Natural killer cell (primary cell): ENCODE measurements at places on chromosomes 2 and 18.

DNA sequence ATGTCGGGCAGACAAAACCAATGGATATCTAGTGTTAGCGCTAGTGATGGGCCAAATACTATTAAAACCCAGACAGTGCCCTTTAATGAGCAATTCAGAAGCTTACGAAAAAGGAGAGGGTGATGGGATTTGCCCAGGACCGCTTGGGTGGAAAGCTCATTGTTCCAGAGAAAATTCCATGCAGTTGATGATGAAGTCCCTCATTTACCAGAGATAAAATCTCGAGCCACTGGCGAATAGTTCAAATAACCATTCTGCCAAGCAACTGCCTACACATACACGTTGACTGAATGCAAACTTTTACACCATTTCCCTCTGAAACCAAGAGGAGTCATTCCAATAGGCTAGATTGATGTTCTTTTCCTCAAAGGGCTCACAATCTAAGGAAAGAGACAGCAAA is 73.6 kb upstream of the ARL4C start:
- H3K27me3 ChIP-seq, result no peaks in the 10 kb centered on the region
- H3K36me3 ChIP-seq, result no peaks in the 10 kb centered on the region
- peak overlapping the region; percentile 36 for H3K27ac ChIP-seq
- DNase-seq, result no peak

GRCh38 chr2:234046521-234046920 is 4.0 kb upstream of the SPP2 start:
- no peak for DNase-seq
- H3K4me1 ChIP-seq, result no peaks in the 10 kb centered on the region
- H3K27ac ChIP-seq, result no peak overlapping the region
- no peak overlapping the region for H3K4me3 ChIP-seq

- DNase-seq, result peak; percentile 90
- no peaks in the 10 kb centered on the region for H3K27me3 ChIP-seq
- peaks cover under 1% of the 10 kb centered on the region for H3K36me3 ChIP-seq
- H3K4me3 ChIP-seq, result no peak overlapping the region
These were observed 3.6 kb upstream of the ARL4C start for GRCh38 chr2:234500394-234501006.

GRCh38 chr2:178394859-178395258 is 56.1 kb downstream of the PRKRA start:
- no peak overlapping the region for H3K4me3 ChIP-seq
- H3K36me3 ChIP-seq, result no peaks in the 10 kb centered on the region
- no peaks in the 10 kb centered on the region for H3K4me1 ChIP-seq
- no peak for DNase-seq
- no peaks in the 10 kb centered on the region for H3K27me3 ChIP-seq

GRCh38 chr2:88471083-88471942 is 18.8 kb upstream of the FOXI3 start:
- H3K27me3 ChIP-seq, result no peaks in the 10 kb centered on the region
- no peak overlapping the region for H3K4me3 ChIP-seq
- no peaks in the 10 kb centered on the region for H3K36me3 ChIP-seq
- H3K4me1 ChIP-seq, result no peaks in the 10 kb centered on the region

- peaks cover 27% of the 10 kb centered on the region for H3K36me3 ChIP-seq
- H3K4me3 ChIP-seq, result no peak overlapping the region
- no peak overlapping the region for H3K27ac ChIP-seq
- H3K4me1 ChIP-seq, result no peaks in the 10 kb centered on the region
- H3K27me3 ChIP-seq, result no peaks in the 10 kb centered on the region
These were observed 126.8 kb downstream of the ZAP70 start for GRCh38 chr2:97840198-97840597.

GRCh38 chr2:2831633-2832032 is 500.6 kb upstream of the MYT1L start:
- H3K4me3 ChIP-seq, result no peak overlapping the region
- H3K27ac ChIP-seq, result no peak overlapping the region
- H3K4me1 ChIP-seq, result no peaks in the 10 kb centered on the region
- H3K36me3 ChIP-seq, result no peaks in the 10 kb centered on the region

DNA sequence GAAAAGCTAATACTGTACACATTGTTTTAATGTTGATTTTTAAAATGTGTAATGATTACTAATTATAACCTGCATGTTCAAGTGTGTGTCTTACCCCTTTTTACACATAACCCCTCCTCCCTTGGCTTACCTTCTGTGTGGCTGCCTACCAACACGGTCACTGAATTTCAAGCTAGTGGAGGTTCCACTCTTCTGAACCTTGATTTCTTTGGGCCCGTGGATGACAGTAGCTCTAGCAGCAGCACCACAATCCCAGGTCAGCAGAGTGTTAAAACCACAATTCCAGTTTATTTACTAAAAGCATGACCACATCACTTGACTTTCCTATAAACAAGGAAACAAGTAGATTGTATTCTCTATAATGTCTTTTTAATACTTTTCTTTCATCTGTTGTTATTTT is 56.9 kb downstream of the AFTPH start:
- H3K4me1 ChIP-seq, result no peaks in the 10 kb centered on the region
- H3K27me3 ChIP-seq, result no peaks in the 10 kb centered on the region
- no peak overlapping the region for H3K27ac ChIP-seq
- peaks cover 53% of the 10 kb centered on the region for H3K36me3 ChIP-seq
- DNase-seq, result no peak

DNA sequence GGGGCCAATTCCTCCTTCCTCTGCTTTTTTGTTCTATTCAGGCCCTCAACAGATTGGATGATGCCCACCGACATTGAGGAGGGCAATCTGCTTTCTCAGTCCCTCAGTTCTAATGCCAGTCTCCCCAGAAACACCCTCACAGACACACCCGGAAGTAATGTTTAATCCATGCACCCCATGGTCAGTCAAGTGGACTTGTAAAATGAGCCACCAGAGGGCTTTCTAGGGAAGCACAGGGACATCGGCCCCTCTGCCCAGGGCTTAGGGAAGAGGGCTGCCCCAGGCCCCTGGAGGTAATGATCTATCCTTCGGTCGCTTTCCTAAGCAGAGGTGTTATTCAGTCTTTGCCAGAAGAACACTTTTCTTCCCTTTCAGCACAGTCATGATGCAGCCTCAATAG is 107.4 kb downstream of the PDCL3 start:
- no peaks in the 10 kb centered on the region for H3K4me1 ChIP-seq
- no peak for DNase-seq
- H3K27ac ChIP-seq, result no peak overlapping the region
- no peaks in the 10 kb centered on the region for H3K27me3 ChIP-seq

GRCh38 chr2:149808556-149808955 is 221.0 kb upstream of the MMADHC start:
- no peak for DNase-seq
- H3K4me3 ChIP-seq, result no peak overlapping the region
- no peaks in the 10 kb centered on the region for H3K27me3 ChIP-seq
- no peak overlapping the region for H3K27ac ChIP-seq
- no peaks in the 10 kb centered on the region for H3K36me3 ChIP-seq
- H3K4me1 ChIP-seq, result no peaks in the 10 kb centered on the region

DNA sequence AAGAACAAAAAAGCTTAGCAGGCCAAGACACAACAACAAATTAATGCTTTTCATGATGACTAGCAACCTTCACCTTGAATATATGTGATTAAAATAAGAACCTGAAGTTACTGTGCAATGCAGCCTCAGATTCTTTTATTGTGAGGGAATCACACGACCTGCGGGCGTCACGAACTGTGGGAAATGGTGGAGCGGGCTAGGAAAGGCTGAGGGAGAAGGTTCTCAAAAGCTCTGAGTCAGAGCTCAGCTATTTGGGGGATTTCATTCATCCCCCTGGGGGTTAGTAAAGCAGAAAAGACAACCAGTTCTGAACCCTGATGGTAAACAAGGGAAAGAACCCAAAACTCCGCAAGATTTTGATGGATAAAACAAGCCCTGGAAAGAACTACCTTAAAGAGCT is 89.3 kb upstream of the NCKAP5 start:
- no peaks in the 10 kb centered on the region for H3K36me3 ChIP-seq
- no peaks in the 10 kb centered on the region for H3K27me3 ChIP-seq
- no peak for DNase-seq
- H3K4me3 ChIP-seq, result no peak overlapping the region
- no peak overlapping the region for H3K27ac ChIP-seq
- no peaks in the 10 kb centered on the region for H3K4me1 ChIP-seq

GRCh38 chr2:23900541-23901322 is 26.2 kb downstream of the ATAD2B start:
- DNase-seq, result no peak
- no peaks in the 10 kb centered on the region for H3K36me3 ChIP-seq
- H3K27me3 ChIP-seq, result no peaks in the 10 kb centered on the region

DNA sequence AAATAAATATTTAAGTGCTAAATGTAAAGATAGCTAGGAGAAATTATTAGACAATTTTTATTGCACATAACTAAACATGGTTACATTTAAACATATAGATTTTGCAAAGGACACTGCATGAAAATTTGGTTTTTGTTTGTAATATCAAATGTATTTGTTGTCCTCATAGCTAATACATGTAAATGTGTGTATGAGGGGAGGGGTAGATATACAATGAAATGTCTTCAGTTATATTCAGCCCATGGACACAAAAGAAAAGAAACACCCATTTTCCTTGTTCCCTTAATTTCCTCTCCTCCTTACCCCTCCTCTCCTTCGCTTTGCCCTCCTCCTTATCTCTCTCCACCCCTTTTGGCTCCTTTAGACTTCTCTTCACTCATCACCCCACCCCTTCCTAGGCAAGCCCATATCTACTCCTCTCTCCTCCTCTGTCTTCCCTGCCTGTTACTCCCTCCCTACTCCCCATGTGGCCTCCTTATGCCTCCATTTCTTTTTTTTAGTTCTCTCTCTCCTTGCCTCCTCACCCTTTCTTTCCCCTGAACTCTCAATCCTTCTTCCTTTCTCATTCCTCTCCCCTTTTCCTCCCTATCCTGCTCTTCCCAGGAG is 1.4 kb downstream of the COL3A1 start:
- DNase-seq, result no peak
- H3K4me1 ChIP-seq, result no peaks in the 10 kb centered on the region
- no peaks in the 10 kb centered on the region for H3K27me3 ChIP-seq
- no peak overlapping the region for H3K4me3 ChIP-seq

- H3K27me3 ChIP-seq, result no peaks in the 10 kb centered on the region
- H3K27ac ChIP-seq, result no peak overlapping the region
- no peaks in the 10 kb centered on the region for H3K36me3 ChIP-seq
- H3K4me1 ChIP-seq, result no peaks in the 10 kb centered on the region
These were observed 105.2 kb upstream of the DLX2 start for GRCh38 chr2:172207911-172208310.

DNA sequence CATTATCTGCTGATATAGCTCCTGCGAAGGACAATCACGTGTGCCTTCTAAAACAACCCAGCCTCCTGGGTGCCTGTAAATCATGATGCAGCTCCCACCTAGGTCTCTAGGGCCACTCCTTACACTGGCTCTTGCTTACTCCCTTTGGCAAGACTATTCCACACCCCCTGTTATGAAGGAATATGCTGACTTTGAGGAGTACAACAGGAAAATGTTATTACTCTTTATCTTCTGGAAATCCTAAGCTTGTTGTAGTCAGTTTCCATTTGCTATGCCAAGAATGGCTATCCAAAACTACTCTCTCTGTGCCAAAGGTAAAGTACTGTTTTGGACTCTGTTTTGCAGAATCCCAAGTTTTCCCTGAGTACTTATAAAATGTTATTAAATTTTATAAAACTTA is 7.7 kb downstream of the SGO2 start:
- no peak for DNase-seq
- peaks cover 3% of the 10 kb centered on the region for H3K36me3 ChIP-seq
- H3K27me3 ChIP-seq, result no peaks in the 10 kb centered on the region
- H3K4me3 ChIP-seq, result no peak overlapping the region

DNA sequence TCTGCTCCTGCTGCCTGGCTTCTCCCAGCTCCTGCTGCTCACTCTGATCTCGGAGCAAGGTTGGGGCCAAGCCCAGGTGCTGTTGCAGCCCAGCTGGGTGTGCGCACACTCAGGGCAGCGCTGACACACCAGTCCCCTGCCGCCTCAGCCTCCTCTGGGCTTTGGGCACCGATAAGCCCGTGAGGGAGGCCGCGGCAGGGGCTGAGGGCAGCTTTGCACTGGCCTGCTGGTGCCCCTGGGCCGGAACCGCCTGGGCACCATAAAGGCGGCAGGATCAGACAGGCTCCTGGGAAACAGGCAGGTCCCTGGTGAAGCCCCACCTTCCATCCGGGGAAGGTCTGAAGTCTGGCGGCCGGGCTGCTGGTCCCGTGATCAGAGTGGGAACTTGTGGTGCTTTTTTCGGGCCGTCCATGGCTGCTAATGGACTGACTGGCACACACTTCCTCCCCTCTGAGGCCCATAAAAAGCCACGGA is 14.1 kb upstream of the EML6 start:
- no peak overlapping the region for H3K27ac ChIP-seq
- H3K4me1 ChIP-seq, result peaks cover 13% of the 10 kb centered on the region
- no peaks in the 10 kb centered on the region for H3K36me3 ChIP-seq
- peak; percentile 19 for DNase-seq
- H3K27me3 ChIP-seq, result peaks cover 24% of the 10 kb centered on the region
- peak overlapping the region; percentile 16 for H3K4me3 ChIP-seq

DNA sequence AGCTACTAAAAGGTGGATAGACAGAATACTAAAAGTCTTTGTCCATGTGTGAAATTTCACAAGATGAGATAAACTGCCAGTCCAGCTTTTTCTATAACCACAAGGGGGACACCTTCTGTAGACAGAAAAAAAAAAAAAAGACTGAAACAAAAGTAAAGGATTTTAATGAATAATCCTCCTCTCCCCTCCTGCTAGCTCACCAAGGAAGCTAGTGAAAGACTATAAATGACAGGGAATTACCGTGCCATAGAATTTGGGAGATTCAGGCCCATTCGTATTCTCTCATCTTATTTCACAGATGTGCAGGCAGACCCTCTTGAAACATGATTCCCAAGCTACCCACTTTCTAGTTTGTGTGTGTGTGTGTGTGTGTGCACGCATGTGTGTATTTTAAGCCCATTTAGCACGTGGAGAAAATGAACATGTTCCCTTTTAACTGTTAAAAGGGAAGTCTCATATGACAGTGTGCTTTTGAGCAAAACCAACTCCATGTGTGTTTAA is 36.3 kb upstream of the SLC8A1 start:
- H3K36me3 ChIP-seq, result no peaks in the 10 kb centered on the region
- no peaks in the 10 kb centered on the region for H3K4me1 ChIP-seq
- no peak overlapping the region for H3K4me3 ChIP-seq
- no peak for DNase-seq
- no peak overlapping the region for H3K27ac ChIP-seq

GRCh38 chr2:9967053-9967775 is 15.7 kb downstream of the GRHL1 start:
- H3K4me3 ChIP-seq, result no peak overlapping the region
- DNase-seq, result no peak
- H3K4me1 ChIP-seq, result peaks cover 14% of the 10 kb centered on the region
- no peaks in the 10 kb centered on the region for H3K36me3 ChIP-seq
- no peaks in the 10 kb centered on the region for H3K27me3 ChIP-seq

DNA sequence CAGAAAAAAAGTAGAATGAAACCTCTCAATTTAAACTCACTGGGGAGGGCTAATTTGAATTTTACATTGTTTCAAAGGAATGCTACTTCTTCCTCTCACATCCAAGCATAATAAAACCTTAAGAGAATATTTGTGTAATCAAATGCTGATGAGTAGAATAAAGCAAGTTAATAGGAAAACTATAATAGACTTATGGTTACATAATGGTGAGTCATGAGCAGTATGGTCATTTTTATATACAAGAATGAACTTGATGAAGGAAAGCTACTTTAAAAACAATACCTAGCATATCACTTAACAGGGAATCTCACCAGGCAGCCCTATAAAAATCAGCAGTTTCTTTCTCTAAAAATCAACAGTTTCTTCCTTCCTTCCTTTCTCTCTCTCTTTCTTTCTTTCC is 80.3 kb downstream of the VSNL1 start:
- H3K36me3 ChIP-seq, result no peaks in the 10 kb centered on the region
- no peak overlapping the region for H3K4me3 ChIP-seq
- no peak for DNase-seq

- no peak overlapping the region for H3K27ac ChIP-seq
- peaks cover 7% of the 10 kb centered on the region for H3K4me1 ChIP-seq
- no peak for DNase-seq
- H3K36me3 ChIP-seq, result no peaks in the 10 kb centered on the region
These were observed 26.1 kb downstream of the MPHOSPH10 start for GRCh38 chr2:71156573-71156972.
